ENCODE measurements at places on chromosomes 12 and 14. TPM values are rescaled to one million over a fixed set of nuclear protein-coding genes. Genes with fewer than 3 reads are reported as not detected.

DNA sequence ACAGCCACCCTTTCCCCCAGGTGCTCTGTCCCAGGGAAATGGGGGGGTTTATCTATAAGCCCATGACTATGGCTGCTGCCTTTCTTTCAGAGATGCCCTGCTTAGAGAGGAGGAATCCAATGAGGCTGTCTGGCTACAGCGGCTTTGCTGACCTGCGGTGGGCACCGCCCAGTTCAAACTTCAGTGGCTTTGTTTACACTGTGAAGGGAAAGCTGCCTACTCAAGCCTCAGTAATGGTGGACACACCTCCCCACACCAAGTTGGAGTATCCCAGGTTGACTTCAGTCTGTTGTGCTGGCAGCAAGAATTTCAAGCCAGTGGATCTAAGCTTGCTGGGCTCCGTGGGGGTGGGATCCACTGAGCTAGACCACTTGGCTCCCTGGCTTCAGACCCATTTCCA lies 869.2 kb downstream of the SLC6A15 start:
- DNase-seq = peak; percentile 15
- no peaks in the 10 kb centered on the region for H3K36me3 ChIP-seq
- H3K27me3 ChIP-seq = no peaks in the 10 kb centered on the region
- no peak overlapping the region for H3K4me3 ChIP-seq
- H3K27ac ChIP-seq = no peak overlapping the region

DNA sequence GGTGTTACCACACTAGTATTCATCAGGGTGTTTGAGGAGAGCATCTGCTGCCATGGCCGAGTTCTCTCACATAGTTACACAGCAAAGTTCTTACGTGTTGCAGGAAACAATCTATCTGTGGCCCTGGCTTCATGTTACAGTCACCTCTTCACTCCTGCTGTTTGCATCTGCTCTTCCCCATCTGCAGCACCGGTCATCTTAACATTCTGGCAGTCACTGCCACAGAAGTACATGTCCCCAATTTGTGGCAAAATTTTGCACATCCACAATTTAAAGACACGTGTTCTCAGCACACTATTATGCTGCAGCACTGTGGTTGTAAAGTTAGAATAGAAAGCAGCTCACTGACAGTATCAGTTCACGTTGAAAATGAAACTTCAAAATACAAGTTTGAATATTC lies 23.2 kb downstream of the MAPK1IP1L start:
- no peaks in the 10 kb centered on the region for H3K36me3 ChIP-seq
- H3K4me3 ChIP-seq = no peak overlapping the region
- H3K27me3 ChIP-seq = no peaks in the 10 kb centered on the region
- H3K27ac ChIP-seq = no peak overlapping the region
- DNase-seq = no peak

- no peak for DNase-seq
- no peaks in the 10 kb centered on the region for H3K36me3 ChIP-seq
- H3K27ac ChIP-seq = no peak overlapping the region
- H3K27me3 ChIP-seq = peaks cover 62% of the 10 kb centered on the region
- no peaks in the 10 kb centered on the region for H3K4me1 ChIP-seq
Measured at GRCh38 chr14:74211945-74212580, 27.2 kb upstream of the VSX2 start.

- no peak overlapping the region for H3K4me3 ChIP-seq
- no peaks in the 10 kb centered on the region for H3K4me1 ChIP-seq
- no peak for DNase-seq
- H3K27ac ChIP-seq = no peak overlapping the region
Measured at GRCh38 chr12:78866518-78866917, 1.9 kb downstream of the SYT1 start.

GRCh38 chr12:2804393-2805142 lies 7.9 kb upstream of the ITFG2 start:
- no peak overlapping the region for H3K27ac ChIP-seq
- no peaks in the 10 kb centered on the region for H3K27me3 ChIP-seq
- DNase-seq = no peak

GRCh38 chr12:104358353-104359003 lies 54.9 kb downstream of the EID3 start:
- no peak overlapping the region for H3K4me3 ChIP-seq
- H3K27ac ChIP-seq = peak overlapping the region; percentile 58
- DNase-seq = peak; percentile 75
- H3K36me3 ChIP-seq = peaks cover 53% of the 10 kb centered on the region

Gene SERPINA9
- not detected for total RNA-seq

Gene TMEM229B
- total RNA-seq = 0.76 TPM

Gene POTEM
- total RNA-seq = not detected

Gene STX2
- total RNA-seq = 21.0 TPM

Gene NINJ2
- total RNA-seq = not detected

Gene VRTN
- not detected for total RNA-seq

Gene ATG101
- total RNA-seq = 35.0 TPM
